Activated B cell treated with CpG ODN at 0.5 μM for 24 hours (primary cell): ENCODE measurements at places on chromosomes 6 and 20. TPM values are rescaled to one million over a fixed set of nuclear protein-coding genes. Genes with fewer than 3 reads are reported as not detected.

DNA sequence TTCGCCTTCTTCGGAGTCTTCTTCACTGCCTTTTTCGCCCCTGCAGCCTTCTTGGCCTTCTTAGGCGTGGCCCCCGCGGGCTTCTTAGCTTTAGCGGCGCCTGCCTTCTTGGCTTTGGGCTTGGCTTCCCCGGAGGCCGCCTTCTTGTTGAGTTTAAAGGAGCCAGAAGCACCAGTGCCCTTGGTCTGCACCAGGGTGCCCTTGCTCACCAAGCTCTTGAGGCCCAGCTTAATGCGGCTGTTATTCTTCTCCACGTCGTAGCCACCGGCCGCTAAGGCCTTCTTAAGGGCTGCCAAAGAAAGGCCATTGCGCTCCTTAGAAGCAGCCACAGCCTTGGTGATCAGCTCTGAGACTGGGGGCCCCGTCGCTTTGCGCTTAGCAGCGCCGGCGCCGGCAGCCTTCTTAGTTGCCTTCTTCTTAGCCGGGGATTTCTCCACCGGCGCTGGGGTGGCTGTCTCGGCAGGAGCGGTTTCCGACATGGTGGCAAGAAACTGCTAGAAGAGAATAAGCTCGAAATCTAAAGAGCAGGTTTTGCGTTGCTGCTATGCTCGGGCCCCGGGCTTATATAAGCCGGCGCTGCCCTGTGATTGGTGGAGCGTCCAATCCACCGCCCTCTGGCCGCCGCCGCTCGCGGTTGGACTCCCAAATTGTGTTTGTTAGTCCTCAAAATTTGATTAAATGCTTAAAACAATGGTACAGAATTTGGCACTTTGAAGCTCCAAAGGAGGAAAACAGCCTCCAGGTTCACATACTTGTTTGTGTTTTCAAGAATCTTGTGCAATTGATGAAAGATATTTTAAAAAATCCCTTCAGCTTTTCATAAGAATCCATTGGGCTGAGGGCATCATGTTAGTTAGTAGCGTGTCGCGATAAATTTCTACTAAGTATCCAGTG is 44.9 kb downstream of the OR2B2 start:
- peaks cover 57% of the 10 kb centered on the region for H3K4me1 ChIP-seq
- no peaks in the 10 kb centered on the region for H3K27me3 ChIP-seq
- H3K36me3 ChIP-seq, result peaks cover 11% of the 10 kb centered on the region
- peak overlapping the region; percentile 98 for H3K4me3 ChIP-seq
- H3K27ac ChIP-seq, result peak overlapping the region; percentile 83

GRCh38 chr6:154166140-154166539 is 127.1 kb downstream of the OPRM1 start:
- no peaks in the 10 kb centered on the region for H3K27me3 ChIP-seq
- H3K4me3 ChIP-seq, result no peak overlapping the region
- no peak for DNase-seq
- no peak overlapping the region for H3K27ac ChIP-seq
- no peaks in the 10 kb centered on the region for H3K36me3 ChIP-seq

GRCh38 chr20:63772781-63773518 is 33.4 kb downstream of the SLC2A4RG start:
- peaks cover 2% of the 10 kb centered on the region for H3K27me3 ChIP-seq
- no peaks in the 10 kb centered on the region for H3K4me1 ChIP-seq
- no peak overlapping the region for H3K27ac ChIP-seq

GRCh38 chr6:11770546-11771466 is 7.8 kb downstream of the ADTRP start:
- H3K4me1 ChIP-seq, result no peaks in the 10 kb centered on the region
- H3K4me3 ChIP-seq, result no peak overlapping the region
- H3K36me3 ChIP-seq, result no peaks in the 10 kb centered on the region
- no peak for DNase-seq
- peaks cover 22% of the 10 kb centered on the region for H3K27me3 ChIP-seq

The AIF1 gene
- 1.4 and 2.0 TPM in 2 replicates for total RNA-seq
